ENCODE measurements at places on chromosomes 3 and 15.

GRCh38 chr3:195200010-195200822, 70.7 kb downstream of the XXYLT1 start:
- no peak for DNase-seq

DNA sequence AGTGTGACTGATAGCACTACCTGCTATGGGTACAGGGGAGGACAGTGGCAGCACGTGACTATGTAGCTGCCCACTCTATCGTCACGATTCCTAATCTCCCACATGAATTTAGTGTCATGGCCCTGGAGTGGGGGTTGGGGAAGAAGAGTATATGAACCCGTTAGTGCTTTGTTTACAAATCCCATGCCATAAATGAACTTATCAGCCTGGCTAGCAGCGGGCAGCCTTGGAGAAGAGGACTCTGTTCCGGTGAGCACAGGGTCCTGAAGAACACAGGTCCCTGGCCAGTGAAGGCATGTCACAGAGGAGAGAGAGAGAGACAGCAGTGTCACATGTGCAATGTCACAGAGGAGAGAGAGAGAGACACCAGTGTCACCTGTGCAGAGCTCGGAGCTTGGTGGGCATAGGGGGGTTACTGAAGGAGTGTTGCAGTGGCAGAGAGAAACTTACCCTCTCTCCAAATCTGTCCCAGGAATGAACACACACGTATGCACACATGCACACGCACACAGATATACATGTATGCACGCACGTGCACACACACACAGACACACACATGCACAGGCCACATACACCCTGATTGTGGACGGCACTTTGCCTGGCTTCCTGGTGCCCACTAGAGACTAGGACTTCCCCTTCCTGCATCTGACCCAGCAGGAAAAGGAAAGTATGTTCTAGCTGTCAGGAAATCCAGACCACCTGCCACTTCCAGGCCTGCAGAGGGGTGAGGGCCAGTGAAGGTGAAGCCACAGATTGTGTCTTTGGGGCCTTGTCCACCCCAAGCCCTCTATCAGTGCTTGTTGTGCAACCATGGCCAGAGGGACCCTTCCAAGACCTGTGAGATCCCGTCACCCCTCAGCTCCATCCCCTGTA, 26.3 kb downstream of the ITGA11 start:
- DNase-seq: no peak

- DNase-seq: no peak
Observed at GRCh38 chr15:99434506-99435112, 131.2 kb upstream of the MEF2A start.

DNA sequence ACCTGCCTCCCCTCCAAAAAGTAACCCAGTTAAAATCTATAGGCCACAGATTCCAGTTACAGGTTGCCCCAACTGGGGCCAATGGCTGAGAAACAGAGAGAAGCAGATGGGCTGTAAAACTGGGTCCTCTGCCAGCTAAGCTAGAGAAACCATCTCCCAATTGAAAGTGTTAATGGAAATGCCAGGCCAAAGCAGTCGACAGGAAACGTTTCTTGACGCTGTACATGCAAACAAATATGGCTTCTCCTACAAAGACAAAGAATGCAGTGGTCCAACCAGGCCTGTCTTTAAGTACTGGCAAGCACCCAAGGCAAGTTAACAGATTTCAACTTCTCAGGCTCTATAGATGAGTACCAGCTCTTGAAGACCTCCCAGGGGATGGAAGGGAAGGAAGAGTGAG, 71.3 kb downstream of the MAGI1 start:
- DNase-seq: no peak

DNA sequence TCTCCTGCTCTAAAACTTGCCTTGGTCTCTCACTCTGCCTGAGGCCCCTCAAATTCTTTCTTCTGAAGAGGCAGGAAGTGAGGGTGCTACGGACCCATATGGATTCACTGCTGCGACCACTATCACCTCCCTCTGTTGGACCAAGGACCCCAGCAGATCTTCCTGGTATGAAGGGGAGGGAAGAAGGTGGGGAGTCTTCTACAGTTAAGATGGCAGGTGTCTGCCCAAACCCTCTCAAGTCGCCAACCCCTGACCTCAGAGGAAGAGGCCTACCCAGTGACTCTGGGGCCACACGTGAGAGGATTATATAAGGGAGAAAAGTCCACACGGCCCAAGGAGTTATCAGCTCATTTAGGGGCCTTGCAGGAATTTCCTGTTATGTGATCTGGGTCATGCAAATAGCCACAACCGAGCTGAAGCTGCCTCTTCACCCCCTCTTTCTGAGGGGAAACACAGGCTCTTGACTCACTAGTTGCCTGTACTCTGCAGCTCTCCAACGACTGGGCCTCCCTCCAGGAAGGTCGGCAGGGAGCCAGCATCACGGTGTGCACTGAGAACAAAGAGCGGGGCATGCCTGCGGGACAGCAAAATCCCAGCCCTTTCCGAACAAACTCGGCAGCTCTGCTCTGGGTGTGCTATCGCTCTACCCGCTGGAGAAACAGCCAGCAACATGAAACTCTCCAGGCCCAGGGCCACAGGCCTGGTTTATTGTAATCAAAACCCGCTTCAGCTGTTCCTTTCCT, 116.0 kb downstream of the XXYLT1 start:
- DNase-seq: no peak

DNA sequence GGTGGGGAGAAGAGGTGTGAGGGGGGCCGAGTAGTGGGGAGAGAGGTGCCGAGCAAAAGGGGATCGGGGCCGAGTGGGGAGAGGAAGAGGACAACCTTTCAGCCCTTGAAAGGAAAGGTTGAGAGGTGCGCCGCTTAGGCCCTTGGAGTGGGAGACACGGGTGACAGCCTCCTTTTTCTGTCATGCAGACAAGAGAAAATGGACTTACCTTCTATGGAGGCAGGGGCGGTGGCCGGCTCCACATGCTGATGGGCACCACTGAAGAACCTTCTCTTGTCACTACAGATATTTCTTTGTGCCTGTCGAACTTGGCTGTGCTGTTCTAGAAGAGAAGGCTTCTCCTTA, 421 bp downstream of the KLHL18 start:
- DNase-seq: no peak

- DNase-seq: no peak
Observed at GRCh38 chr3:107542665-107543064, 19.9 kb downstream of the BBX start.

GRCh38 chr3:22980346-22980745, 222.8 kb upstream of the UBE2E2 start:
- no peak for DNase-seq

Measured in T-helper 1 cell (primary cell).